Pancreas (tissue), 10 donors: ENCODE measurements at places on chromosomes 11 and 22.

DNA sequence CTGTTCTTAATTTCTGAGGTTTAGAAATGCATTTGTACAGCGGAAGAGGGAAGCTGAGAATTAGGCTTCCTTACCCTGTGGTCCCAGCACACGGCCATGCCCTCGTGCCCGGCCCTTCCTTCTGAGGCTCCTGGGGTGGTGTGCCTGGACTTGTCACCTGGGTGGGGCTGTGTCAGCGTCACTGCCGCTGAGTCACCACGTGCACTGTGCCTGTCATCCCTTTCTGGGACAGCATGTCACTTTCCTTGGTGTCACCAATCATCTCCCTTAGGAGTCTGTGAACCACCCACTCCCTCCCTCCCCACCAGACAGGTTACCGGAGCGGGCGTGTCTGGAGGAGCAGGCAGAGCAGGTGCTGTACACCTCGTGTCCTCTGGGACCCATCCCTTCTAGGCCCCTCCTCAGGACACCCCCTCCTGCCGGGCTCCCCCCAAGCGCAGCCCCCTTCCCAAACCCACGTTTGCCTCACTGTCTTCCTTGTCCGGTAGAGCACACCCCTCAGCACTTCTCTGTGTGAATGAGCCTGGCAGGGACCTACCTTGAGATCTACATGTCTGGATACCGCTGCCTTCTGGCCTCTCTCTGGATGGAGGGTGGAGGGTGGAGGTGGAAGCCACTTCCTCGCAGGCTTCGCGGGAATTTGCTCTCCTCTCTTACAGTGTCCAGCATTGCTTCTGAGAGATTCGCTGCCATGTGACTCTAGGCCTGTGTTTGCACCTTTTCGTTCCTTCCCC is 367.6 kb downstream of the TBC1D22A start:
- no peak for DNase-seq

DNA sequence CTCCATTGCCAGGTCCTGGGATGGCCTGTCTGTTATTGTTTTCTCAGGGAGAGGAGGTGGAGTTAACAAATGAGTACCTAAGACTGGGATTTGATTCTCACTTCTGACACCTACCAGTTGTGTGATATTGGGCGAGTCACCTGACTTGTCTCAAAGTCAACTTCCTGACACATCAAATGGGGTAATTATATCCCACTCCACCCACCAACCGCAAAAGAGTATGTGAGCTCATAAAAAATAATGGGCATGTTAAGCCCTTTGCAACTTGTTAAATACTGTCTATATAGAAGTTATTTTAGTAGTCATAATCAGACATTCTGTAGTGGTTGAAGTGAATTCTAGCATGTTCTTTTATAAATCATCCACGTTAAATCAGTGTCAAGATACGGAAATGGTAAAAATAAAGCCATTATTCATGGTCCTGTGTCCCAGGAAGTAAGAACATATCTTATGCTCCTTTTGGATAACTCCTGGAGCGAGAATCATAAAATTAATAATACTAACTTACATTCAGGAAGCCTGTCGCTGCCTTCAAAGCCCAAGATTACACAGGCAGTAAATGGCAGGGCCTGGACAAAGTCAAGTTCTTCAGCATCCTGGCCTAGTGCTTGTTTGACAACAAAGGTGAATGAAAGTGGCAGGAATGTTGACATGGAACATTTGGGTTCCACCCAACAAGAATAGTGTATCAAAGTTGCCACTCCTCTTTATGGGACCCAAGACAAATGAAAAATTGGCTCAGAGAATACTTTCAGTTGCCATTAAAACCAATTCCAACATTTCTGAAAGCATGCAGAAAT is 54.3 kb downstream of the SYTL2 start:
- DNase-seq: no peak

DNA sequence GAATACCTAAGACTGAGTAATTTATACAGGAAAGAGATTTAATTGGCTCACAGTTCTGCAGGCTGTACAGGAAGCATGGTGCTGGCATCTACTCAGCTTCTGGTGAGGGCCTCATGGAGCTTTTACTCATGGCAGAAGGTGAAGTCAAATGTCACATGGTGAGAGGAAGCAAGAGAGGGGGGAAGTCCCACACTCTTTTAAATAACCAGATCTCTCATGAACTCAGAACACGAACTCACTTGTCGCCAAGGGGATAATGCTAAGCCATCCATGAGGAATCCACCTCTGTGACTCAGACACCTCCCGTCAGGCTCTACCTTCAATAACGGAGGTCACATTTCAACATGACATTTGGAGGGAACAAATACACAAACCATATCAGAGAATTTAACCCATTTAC is 42.2 kb downstream of the BIRC2 start:
- no peak for DNase-seq

GRCh38 chr11:133047036-133047770 is 485.1 kb downstream of the OPCML start:
- DNase-seq: no peak

- no peak for DNase-seq
Measured at GRCh38 chr11:59898650-59899049, 20.1 kb downstream of the OOSP3 start.

DNA sequence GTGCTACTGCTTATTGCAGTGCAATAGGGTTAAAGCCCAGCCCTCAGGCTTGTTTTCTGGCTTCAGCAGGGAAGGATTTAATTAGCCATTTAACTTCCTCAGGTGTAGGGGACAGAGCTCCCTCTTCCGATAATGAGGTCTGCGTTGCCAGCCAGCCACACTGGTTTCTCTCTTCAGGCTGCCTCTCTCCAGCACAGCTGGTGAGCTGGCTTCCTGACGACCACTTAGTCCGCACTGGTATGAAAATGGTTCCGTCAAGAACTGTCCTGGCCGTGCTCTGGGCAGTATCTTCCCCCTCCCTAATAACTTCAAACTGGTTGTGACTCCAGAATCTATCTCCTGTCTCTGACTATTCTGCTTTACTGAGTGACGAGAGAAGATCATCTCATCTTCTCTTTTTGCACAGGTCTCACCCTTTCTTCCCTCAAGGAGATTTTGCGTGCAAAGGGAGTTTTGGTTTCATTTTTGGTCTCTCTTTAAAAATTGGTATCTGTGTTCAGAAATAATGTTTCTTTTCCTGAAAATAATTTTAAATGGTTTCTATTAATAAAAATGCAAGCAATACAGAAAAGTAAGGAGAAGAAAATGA is 49.2 kb downstream of the CNTN5 start:
- DNase-seq: no peak
